EH (cell line): ENCODE measurements at places on chromosomes 11 and 22.

- no peak for DNase-seq
Measured at GRCh38 chr11:100949443-100949842, 180.2 kb downstream of the PGR start.

DNA sequence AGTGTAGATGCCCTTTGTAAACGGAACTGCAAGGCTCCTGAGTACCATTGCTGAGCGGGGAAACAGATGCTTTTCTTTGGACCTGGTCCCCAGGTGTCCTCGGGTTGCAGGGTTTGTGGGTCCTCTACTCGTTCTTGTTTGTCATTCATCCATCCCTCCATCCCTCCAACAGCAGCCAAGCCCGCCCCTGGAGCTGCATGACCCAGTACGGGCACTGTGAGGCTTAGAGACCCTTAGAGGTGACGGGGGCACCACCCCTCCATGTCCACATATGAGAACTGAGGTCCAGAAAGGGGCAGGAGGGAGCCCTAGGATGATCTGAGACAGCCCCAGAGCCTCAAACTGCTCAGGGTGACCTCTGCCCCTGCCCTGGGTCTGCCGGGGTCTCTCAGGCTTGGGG, 45.4 kb downstream of the WNT11 start:
- no peak for DNase-seq

DNA sequence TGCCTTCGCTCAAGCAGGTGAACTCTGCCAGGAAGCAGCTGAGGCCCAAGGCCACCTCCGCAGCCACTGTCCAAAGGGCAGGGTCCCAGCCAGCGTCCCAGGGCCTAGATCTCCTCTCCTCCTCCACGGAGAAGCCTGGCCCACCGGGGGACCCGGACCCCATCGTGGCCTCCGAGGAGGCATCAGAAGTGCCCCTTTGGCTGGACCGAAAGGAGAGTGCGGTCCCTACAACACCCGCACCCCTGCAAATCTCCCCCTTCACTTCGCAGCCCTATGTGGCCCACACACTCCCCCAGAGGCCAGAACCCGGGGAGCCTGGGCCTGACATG, 123.4 kb downstream of the SEZ6L start:
- no peak for DNase-seq

DNA sequence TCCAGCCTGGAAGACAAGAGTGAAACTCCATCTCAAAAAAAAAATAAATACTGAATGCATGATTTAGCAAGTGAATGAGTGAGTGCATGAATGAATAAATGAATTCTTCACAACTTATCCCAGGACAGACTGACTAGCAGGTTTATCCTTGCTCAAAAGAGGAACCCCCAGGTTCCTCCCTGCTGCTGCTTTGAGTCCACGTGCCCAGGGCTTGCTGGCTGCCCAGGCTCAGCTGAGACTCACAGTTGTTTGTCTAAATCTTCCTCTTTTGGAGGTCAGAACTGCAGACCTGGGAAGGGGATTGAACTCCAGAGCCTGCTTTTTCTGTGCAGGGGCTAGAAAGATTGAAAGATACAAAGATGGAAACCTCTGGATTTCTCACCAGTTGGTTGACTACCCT, 117.4 kb upstream of the TMEM45B start:
- DNase-seq, result no peak

GRCh38 chr11:100753571-100753970, 66.5 kb downstream of the ARHGAP42 start:
- no peak for DNase-seq

GRCh38 chr11:43021466-43021865, 290.3 kb upstream of the API5 start:
- no peak for DNase-seq

- peak; percentile 71 for DNase-seq
Measured at GRCh38 chr11:65180877-65181568, 705 bp upstream of the CAPN1 start.

DNA sequence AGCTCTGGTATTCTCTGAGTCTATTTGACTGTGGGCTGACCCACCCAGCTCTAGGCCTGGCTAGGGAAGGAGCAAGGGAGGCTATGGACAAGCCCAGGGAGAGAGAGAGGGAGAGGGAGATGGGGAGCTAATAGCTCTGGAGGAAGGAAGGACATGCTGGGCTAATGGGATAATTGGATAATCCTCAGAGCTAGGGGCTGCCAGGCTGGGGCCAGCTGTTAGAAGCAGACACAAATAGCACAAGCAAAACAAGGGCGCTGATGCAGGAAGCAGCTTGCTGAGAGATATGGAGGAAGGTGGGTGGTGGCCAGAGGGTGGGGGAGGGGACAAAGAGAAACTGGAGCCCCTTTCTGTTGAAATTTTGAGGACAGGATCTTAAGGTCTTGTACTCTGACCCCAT, 23.2 kb downstream of the ADORA2A start:
- no peak for DNase-seq
